Activated CD4-positive, alpha-beta T cell treated with anti-CD3 and anti-CD28 coated beads for 1 hour (primary cell): ENCODE measurements at places on chromosomes 3 and 15.

- DNase-seq, result no peak
These were observed 241.2 kb downstream of the PYDC2 start for GRCh38 chr3:191702121-191702520.

DNA sequence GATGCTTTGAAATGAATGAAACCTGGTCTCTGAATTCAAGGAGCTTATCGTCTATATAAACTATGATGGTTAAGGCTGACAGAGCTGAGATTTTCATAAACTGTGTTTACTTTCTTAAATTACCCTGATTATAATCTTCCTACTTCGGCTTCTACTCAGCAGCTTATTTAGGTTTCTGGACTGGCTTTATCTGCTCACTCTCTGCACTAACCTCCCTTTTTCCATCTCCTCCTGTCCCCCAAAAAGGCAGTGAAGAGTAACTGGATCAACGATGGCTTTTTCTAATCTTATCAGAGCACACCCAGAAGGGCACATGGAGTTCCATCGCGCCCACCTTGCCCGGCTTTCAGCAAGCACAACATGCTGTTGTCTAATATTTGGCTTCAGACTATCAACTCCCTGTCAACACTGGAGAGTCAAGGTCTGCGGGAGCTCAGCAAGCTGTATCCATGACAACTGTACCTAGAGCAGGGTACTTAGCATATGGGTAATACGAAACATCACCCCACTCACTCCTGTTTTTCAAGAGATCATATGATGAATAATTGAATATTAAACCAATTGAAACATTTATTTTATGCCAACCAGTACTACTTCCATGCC, 417.3 kb downstream of the GABRB3 start:
- DNase-seq, result no peak

- DNase-seq, result no peak
These were observed 1.3 kb downstream of the ZNF710 start for GRCh38 chr15:90002428-90002844.

GRCh38 chr15:58413253-58413652, 18.5 kb upstream of the LIPC start:
- DNase-seq, result no peak

GRCh38 chr15:67422296-67422695, 98.6 kb upstream of the C15orf61 start:
- no peak for DNase-seq

GRCh38 chr15:94265982-94266381, 34.6 kb downstream of the MCTP2 start:
- no peak for DNase-seq

DNA sequence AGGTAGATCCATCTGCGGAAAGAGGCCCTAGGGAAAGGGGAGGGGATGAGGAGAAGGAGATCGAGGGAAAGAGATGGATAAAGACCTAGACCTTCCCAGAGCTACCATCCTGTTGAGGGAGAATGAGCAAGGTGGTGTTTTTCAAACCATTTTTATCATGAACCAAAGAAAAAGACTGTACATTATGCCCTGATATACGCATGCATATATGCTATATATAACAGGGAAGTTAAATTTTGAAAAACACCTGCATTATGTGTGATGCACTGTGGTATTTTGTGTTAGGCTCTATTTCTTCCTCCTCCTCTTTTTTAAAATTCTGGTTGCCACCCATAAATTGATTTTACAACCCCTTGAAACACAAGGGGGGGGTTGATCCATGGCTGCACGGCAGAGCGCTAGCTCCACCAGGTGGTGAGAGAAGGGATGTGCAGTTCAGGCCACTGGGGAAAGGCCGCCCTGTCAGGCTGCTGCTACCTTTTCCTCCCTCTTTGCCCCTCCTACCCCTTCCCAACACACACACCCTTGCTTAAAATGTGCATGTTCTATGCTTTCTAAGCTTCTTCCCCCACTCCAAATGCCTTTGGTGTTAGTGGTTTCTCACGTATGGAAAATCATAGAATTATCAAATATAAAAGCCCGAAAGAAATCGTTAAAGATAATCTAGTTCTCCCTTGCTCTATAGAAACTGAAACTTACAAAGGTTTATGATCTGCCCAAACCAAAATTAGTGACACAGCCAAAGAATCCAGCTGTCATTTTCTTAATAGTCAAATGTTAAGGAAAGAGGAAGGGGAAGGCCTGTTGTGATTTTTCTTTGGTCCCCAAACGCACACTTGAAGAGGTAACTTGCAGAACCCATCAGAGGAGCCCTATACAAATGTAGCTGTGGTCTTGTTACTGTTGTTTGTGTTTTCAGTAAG, 262.0 kb upstream of the UMPS start:
- no peak for DNase-seq

- DNase-seq, result peak; percentile 19
These were observed at the start of gene THSD4 for GRCh38 chr15:71114887-71115566. THSD4 (plus strand) TSS chr15:71115471.

- no peak for DNase-seq
These were observed 30.3 kb upstream of the SETD2 start for GRCh38 chr3:47193871-47194859.

- no peak for DNase-seq
These were observed 32.9 kb downstream of the IL16 start for GRCh38 chr15:81229586-81229985.

GRCh38 chr15:67927501-67928168, 87.8 kb upstream of the RNU6-1 start:
- no peak for DNase-seq

DNA sequence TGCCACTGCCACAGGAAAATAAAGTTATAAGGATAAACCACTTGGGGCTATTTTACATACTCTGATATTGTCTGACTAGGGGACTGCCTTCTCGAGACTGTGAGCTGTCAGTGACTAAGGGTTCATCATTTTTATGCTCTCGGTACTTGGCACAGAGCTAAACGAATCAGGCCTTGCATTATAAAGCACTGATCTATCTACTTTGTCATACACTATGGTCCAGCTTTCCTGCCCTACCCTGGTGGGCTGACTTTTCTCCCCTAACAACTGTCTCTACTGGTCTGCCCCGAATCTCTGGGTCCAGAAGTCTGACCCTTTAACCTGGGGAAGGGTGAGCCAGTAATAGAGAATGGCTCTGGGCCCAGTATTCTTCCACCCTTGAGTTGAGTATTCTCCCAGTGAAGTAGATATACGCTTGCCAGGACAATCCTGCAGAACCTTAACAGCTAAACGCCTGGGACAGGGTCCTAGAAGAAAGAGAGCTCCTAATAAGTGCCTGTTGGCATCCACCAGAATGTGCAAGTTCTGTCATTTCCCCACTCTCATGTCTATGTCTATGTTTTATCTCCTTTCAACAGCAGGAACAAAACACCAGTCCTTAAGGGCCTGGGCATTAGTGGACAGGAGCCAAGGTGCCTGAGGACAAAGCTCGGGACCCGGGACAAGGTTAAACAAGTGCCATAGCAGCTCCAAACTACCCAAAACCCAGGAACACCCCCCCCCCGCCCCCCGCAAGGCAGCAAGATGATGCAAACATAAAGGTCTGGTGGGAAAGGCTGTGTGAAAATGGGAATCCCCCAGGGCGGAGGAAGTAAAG, 1.2 kb downstream of the LARP6 start:
- no peak for DNase-seq

DNA sequence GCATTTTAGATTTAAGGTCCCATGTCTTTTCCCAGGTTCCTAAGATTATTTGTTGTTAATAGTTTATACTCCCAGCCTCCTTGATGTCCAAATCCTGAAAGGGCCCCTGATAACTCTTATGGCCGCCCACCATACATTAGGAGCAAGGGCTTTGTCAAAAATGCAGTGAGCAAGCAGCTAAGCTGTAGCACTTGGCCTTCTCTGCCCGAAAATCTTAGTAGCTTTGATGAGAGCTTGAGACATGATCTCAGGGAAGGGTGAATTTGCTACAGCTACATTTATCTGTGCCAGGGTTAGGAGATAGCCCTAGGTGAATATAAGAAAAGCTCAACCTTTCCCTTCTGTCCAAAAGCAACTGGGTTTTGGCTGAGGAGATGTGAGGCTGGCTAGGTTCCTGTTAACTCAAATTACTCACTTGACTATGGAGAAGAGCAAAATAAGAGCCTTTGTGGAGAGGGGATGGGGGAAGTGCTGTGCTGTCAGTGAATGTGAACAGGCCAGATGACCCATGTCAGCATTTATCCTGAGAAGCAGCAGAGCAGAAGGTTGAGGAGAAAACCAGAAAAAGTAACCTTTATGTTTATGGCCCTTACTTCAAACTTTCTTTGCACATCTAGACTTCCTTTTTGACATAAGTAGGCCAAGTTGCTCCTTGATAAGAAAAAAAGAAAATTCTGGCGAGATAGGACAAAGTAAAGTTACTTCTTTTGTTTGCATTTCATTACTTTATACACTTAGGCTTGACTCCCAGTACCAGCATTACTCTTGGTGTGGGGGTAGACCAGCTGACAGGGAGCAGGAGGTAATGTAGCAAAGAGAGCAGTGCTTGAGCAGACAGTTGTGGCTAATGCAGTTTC, 21.1 kb downstream of the MAPK6 start:
- DNase-seq, result no peak

DNA sequence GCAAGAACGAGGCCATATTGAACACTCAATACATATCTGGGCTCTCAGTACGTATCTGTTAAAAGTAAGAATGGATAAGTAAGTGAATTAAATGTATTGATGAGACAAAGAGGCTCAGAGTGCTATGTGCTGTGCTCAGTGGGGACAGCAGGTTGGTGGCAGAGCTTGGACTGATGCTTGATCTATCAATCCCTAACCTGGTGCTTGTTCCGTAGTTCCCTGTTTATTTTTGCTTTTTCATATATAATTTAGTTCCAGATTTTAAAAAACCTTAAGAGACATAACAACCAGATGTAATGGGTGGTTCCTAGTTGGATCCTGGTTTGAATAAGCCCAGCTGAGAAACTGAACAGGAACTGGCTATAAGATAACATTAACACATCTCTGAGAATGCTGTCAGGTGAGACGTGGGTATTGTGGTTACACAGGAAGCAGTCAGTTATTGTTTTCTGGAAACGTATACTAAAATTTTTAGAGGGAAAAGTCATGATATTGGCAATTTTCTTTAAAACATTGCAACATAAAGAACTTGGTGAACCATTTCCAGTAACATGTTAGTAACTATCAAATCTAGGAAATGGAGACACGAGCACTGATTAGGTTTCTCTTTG, 120.5 kb downstream of the FOXB1 start:
- DNase-seq, result no peak

DNA sequence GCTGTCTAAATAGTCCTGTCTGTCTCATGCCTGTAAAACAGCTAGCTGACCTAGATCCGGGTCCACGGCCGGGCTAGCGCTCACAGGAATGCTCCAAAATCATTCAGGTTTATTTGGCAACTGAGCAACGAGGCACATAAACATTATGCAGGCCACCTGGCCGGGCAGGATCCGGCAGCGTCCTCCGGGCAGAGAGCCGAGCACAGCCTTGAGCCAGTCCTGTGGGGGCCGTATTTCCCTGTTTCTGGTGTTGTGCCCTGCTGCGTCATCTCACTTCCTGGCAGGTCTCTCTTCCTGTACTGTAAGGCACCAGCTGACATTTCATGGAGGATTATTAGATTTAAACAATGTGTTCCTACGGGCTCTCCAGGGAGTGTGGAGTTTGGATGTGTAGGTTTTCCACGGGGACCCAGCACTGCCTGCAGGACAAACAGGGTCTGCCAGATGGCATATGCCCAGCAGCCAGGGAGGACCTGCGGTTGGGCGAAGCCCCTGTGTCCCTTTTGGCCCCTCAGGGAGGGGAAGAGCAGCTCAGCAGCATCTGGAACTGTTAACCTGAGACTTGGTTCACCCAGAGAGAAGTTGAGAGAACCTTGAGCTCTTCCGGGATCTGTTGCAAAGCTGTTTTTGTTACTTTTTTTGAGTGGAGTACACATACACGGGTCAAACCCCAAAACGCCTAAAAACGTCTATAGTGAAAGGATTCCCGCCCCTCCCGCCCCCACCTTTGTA, 16.6 kb upstream of the LRRK1 start:
- no peak for DNase-seq

- DNase-seq, result no peak
These were observed 70.9 kb downstream of the DCUN1D1 start for GRCh38 chr3:182909318-182910040.

DNA sequence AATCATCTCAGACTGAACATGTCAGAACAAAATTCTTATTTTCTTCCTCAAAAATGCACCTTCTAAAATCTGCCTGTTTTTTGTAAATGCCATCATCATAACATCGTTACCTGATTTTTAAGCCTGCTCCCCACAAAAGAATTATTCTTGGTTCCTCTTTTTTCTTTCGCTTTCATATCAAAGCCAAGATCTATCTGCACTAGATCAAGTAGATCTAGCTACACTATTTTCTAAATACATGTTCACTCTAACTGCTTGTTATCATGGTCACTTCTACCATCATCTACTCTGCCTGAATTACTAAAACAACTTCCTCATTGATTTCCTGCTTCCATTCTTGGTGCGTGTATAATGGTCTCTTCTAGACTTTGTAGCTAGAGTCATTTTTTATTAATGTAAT, 217.7 kb downstream of the ARPP21 start:
- no peak for DNase-seq

- no peak for DNase-seq
These were observed 174.8 kb downstream of the SLCO3A1 start for GRCh38 chr15:92028389-92028724.

- no peak for DNase-seq
These were observed 33.5 kb downstream of the SV2B start for GRCh38 chr15:91133511-91133910.
